Stimulated activated CD8-positive, alpha-beta memory T cell treated with anti-CD3 and anti-CD28 coated beads, Interleukin-2, amount 100 ng/mL, for 1 hour (primary cell): ENCODE measurements at places on chromosomes 13 and 19.

GRCh38 chr19:3842948-3843347, 25.9 kb downstream of the ZFR2 start:
- DNase-seq: no peak

- no peak for DNase-seq
Observed at GRCh38 chr13:76758738-76759137, 127.5 kb downstream of the KCTD12 start.

DNA sequence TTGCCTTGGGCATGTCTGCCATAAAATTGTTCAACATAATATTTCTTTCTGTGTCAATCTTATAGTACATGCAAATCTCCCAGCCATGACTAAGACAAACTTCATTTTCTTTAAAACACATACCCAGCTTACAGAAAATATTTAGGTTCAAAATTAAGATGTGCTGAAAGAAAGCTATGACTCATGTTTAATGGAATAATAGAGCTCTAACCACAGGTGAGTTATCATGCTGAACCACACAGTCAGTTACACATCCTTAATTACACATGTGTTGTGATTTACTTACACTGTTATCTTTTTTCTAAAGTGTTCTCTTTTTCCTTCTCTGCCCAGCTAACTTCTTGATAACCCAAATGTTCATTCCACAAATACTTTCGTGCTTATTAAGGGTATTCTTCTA, 1831.2 kb downstream of the OLFM4 start:
- no peak for DNase-seq

DNA sequence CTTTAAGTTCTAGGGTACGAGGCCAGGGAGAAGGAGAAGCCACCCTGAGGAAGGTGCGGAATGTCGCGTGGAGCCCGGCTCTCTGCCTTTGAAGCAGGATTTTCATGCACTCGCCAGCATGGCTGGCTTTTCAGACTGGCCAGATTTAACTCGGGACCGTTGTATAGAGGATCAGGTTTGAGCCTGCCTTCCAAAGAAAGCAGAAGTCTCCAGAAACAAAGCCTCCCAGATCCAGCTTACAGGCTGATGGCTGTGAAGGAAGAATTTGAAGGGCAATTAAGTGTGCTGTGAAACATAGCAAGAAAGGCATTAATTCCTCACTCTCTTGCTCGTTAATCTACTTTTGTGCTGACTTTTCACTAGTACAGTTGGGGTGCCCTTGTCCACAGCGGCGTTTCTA, 140.2 kb downstream of the SOX1 start:
- no peak for DNase-seq

DNA sequence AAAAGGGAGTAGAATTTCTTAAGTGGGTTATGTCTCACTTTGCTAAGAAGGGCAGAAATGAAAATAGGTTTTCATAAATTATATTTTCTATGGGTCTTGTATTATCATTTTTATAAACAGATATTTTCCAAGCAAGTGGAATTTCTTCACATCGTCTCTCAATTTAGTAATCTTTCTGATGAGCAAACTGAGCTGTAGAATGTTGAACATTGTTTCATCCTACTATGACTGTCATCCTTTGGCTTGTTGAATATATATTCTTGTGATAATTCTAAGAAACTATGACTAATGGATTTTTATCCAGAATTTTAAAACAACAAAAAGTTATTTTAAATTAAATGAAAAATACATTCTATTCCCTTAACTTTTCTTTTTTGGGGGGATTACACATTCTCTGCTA, 313.8 kb downstream of the ENOX1 start:
- DNase-seq: no peak

GRCh38 chr13:60221581-60221980, 57.9 kb upstream of the DIAPH3 start:
- no peak for DNase-seq

GRCh38 chr19:7373862-7374261, 25.1 kb downstream of the ARHGEF18 start:
- DNase-seq: no peak

DNA sequence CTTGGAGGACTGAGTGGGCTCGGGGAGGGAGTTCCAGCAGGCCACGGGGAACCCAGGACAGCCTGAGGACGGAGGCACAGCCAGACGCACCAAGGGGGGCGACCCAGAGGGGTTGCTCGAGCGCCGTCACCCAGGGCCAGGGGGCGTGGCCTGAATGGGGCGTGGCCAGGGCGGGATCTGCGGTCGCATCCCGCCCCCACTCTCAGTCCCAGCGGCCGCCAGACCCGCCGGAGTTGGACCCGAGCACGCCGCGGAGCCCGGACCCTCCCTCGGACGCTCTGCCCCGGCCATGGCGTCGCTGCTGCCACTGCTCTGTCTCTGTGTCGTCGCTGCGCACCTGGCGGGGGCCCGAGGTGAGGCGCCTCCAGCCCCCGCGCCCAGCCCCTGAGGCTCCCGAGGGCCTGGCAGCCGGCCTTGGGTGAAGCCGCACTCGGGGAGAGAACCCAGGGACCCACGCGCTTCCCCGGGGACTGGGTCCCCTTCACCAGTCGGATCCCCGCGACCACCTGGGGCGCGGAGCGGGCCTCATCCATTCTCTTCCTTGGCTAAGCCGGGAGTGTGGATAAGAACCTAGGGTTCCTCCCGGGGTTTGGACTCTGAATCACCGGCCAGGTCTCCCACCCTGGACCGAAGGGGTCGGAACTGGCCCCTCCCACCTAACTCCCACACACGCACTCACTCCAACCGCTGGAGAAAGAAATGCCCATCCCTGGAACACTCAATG, at the start of gene CILP2:
Gene CILP2 (plus strand): TSS at position 205 of the 724 bp plus-strand sequence. CDS start 85 bp downstream, at position 290.
- DNase-seq: no peak

GRCh38 chr19:10808937-10809649, 26.9 kb downstream of the TMED1 start:
- DNase-seq: no peak

- DNase-seq: no peak
Observed at GRCh38 chr19:48483301-48483700, 14.1 kb downstream of the CYTH2 start.

DNA sequence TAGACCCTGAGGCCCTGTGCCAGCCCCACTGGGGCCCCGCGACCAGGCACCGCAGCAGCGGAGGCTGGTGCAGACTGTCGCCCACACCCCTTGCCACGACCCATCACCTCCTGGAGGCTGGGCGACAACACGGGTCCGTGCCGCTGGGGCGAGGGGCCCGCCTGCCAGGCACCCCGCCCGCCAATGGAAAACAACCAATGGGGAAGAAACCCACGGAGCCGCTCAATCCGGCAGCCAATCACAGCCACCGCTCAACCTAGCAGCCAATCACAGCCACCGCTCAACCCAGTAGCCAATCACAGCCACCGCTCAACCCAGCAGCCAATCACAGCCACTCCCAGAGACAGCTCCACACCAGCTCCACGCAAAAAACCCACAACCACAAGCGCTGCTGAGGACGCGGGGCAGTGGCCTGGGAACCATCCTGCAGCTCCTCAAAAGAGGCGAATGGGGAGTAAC, 29.7 kb downstream of the GPX4 start:
- peak; percentile 41 for DNase-seq

GRCh38 chr19:14479309-14479974, 4.3 kb upstream of the PTGER1 start:
- no peak for DNase-seq

DNA sequence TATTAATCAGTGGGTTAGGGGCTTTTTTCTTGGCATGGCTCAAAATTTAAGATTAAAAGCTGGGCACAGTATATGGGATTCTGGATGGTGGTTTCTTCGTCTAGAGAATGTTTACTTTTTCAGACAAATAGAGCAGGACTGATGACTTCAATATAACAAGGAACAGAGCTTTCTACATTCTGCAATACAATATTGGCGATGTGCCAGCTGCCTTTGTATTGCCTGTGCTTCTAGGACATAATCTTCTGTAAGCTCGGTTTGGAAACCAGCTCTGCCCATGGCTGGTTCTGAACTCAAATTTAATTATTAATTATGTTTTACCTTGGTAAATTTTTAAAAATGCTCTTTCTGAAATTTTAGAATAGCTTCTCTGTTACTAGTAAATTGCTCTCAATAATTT, 139.1 kb upstream of the TRPC4 start:
- no peak for DNase-seq

DNA sequence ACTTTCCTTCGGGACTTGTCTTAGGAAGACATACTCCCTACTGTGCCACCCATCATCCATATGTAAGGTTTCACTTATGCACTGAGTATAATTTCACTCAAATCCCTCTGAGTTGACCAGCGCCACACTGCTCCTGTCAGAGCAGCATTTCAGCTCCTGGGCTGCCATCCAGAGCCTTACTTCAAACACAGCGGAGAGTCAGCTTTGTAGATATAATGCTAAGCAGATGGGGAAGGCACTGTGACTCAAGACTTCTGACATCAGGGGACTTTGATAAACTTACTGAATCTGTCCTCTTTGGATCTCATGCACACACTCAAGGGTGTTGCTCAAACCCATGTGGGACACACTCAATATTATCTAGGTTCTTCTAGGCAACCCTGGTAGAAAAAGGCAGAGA, 34.9 kb downstream of the DOCK9 start:
- no peak for DNase-seq

DNA sequence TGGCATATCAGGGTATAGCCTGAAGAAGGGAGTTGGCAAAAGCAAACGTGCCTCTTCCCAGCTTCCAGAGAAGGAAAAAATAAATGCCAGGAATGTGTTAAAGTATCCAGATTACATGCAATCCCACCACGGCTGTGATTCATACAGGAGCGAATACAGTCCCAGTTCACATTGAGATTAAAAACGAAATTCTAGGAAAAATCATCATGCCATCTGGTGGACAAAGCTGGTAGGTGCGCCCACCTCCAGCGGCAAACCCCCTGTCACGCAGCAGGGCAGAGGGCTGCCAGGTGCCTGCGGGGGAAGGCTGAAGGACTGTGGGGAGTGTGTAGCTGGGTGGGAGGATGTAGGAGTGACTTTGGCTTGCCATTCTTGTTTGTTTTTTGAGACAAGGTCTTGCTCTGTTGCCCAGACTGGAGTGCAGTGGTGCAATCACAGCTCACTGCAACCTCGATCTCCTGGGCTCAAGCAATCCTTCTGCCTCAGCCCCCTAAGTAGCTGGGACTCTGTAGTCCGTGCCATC, 6.4 kb upstream of the DMWD start:
- DNase-seq: peak; percentile 33

DNA sequence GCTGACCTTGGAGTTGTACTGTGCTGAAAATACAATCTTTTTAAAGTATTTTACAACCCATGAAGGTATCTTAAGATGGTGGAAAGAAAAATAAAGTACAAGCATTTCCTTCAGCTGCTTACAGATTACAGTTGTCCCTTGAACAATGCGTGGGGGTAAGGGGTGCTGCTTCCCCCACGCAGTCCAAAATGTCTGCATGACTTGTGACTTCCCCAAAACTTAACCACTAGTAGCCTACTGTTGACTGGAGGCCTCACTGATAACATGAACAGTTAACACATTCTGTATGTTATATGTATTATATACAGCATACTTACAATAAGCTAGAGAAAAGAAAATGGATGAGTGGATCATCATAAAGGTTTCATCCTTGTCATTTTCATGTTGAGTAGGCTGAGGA, 45.3 kb upstream of the ZNF599 start:
- no peak for DNase-seq

- no peak for DNase-seq
Observed at GRCh38 chr13:48574041-48574796, 41.3 kb upstream of the RCBTB2 start.

DNA sequence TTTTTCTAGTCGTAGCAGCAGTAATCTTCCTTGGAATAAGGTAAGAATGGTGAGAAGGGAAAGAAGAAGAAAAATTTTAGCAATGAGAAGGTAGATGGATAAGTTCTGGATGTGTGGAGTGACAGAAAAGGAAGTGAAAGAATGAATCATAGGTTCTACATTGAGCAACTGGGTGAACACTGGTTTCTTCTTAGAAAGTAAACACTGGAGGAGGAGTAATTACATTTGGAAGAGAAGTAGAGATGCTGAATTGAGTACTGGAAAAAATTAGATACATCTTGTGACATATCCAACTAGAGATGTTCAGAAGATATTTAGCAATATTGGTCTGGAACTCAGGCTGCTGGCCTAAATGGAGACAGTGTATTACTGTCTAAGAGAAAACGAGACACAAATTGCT, 148.5 kb downstream of the GPC5 start:
- no peak for DNase-seq

- DNase-seq: no peak
Observed at GRCh38 chr13:77555246-77555645, 19.7 kb downstream of the SCEL start.

DNA sequence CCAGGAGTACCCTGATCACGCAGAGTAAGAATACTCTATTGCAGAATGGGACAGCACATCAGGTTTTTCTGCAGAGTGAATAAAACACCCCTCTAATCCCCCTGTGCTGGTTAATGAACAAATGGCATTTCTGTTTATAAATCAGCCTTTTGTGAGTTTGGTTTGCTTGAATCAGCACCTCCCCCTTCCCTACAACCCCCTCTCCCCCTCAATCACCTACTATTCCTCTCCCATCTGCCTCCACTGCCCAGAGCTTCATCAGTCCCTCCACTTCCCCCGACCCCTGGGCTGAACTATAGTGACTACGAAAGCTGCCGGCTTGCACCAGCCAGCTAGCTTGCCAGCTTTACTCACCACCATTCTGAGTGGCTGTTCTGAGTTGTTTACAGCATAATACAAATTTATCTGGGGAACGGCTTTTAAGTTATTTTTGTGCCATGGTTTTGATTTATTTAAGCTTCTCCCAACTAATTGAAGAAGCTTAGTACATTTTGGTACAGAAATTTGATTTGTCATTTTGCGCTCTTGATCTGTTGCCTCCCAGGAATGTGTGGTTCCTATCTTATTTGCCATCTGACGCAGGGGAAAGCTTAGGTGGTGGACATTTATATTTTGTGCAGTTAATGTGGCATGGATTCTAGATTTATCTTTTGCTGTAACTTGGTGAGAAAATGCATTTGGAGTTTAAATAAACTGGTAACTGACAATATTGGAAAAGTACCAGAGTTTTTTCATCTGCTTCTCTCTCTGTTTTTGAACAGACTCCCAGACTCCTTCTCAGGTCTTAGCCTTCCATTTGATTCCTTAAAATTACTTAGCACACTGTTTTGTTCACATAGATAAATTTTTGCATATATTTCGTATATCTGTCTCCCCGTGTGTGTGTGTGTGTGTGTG, 41.7 kb upstream of the WDFY2 start:
- no peak for DNase-seq

DNA sequence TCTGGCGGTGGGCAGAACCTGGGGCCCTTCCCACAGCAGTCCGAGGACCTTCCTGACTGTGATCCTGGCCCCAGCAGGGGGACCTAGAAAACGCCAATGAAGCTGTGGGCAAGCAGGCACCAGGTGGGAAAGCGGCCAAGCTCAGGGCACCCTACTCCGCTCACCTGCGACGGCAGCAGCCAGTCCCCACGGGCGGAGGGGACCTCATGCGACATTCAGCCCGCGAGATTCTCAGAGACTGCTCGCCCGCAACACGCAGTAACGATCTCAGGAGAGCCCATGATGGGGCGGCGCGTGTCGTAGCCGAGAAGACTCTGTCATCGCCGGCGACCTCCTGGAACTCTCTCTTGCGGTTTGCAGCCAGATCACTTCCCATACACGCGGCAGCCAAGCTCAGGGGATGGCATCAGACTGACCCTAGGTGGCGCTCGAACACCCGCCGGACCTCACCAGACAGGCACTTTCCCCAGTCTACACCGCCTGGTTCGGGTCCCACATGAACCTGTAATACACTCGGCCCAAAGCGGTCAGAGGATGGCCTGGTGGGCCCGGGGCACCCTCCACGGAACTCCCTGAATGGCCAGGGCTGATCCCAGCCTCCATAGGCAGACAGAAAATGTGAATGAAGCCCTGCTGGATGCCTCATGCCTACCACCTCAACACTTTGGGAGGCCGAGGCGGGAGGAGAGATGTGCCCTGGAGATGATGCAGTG, 26.5 kb downstream of the MAN2B1 start:
- DNase-seq: peak; percentile 69
